NCI-H2107 (cell line): ENCODE measurements at places on chromosomes 6 and 20.

GRCh38 chr6:15930207-15930606 is 198.7 kb upstream of the MYLIP start:
- DNase-seq = no peak

GRCh38 chr20:7608250-7608649 is 332.0 kb downstream of the HAO1 start:
- DNase-seq = no peak

DNA sequence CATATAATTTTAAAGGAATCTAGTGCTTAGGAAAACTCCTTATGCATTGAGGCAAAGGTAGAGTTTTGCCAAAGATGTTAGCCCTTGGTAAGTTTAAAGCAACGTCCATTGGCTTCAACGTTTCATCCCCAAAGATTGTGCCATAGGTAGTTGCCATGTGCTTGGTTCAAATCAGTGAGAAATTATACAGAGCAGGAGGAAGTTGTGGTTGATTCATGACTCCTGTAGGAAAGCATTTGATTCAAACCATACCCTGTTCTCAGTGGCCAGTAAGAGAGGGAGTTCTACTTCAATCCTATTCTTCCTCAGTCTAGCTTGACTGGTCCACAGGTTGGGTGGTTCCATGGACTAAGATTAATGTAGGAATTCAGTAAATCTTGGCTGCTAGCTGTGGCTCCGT is 535.6 kb downstream of the QKI start:
- DNase-seq = no peak

DNA sequence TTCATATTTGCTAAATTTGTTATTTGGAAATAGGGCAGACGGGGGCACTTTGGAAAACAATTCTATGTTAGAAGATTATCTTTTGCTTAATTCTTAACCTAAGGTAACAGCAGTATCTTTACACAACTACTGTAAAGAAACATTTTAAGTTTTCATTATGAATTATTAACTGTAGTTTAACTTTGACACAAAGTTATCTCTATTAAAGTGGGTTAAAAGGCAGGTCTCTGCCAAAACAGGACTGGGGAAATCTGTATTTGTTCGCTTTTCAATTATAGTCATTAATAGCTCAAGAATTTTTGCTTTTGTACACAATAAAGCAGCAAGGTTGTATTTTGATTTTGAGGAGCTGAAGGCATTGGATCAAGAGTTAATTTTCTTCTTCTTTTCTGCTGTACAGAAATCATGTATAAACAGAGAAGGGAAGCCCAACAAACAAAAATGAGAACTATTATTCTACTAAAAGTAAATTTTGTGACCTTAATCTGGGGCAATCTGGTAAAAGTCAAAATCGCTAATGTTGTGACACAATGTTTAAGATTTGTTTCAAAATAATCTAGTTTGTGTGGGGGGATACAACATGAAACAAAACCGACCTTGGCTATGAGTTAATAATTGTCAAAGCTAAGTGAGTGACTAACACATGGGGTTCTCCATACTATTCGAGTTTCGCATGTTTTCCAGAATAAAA is 2.9 kb downstream of the STAU1 start:
- no peak for DNase-seq

DNA sequence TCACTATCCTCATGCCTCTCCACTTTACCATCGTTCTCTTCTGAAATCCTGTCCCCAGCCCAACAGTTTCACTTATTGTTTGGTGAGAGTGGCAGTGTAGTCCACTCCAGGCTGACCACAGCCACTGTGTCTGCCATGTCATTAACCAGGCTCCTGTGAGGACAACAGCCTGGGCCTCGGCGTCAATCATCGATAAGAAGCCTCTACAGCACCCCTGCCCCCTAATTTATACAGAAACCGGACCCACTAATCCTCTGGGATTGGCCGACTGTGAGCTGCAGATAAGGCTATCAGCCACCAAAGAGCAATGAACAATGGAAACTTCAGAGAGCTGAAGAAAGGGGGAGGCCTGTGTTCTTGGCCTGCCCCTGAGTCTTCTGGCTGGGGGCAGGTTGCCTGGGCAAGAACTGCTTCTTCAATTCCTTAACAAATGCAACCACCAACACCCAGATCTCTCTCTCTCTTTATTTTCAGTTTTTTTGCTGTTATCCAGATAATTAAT is 3.4 kb downstream of the EGFL8 start:
- DNase-seq = no peak

DNA sequence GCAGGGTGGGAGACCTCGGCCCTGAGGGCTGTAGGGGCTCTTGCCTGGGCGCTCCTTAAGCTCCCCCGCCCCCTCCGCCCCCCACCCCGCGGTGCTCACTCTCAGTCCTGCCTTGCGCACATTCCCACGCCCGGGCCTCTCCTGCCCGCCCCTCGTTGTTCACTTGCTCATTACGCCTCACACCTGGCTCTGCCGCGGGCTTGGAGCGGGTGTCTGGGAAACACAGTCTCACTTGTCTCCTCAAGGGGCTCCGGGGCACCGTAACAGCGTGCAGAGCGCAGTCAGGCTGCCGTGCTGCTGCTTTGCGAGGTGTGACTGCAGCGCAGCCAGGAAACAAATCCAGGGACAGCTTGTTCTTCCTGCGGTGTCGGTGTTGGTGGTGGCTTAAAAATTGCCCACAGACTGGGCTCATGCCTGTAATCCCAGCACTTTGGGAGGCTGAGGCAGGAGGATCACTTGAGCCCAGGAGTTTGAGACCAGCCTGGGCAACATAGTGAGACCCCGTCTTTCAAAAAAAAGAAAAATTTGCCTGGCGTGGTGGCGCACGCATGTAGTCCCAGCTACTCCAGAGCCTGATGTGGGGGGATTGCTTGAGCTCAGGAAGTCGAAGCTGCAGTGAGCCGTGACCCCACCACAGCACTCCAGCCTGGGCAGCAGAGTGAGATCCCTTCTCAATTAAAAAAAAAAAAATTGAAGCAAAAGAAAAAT is 4.6 kb downstream of the NPBWR2 start:
- peak; percentile 86 for DNase-seq

GRCh38 chr6:6033858-6034257 is 27.1 kb upstream of the NRN1 start:
- no peak for DNase-seq

- no peak for DNase-seq
These were observed 20.5 kb downstream of the FYN start for GRCh38 chr6:111852725-111853124.

GRCh38 chr6:161536224-161536630 is 262.4 kb upstream of the AGPAT4 start:
- no peak for DNase-seq

GRCh38 chr6:119541132-119541905 is 191.8 kb upstream of the MAN1A1 start:
- no peak for DNase-seq

DNA sequence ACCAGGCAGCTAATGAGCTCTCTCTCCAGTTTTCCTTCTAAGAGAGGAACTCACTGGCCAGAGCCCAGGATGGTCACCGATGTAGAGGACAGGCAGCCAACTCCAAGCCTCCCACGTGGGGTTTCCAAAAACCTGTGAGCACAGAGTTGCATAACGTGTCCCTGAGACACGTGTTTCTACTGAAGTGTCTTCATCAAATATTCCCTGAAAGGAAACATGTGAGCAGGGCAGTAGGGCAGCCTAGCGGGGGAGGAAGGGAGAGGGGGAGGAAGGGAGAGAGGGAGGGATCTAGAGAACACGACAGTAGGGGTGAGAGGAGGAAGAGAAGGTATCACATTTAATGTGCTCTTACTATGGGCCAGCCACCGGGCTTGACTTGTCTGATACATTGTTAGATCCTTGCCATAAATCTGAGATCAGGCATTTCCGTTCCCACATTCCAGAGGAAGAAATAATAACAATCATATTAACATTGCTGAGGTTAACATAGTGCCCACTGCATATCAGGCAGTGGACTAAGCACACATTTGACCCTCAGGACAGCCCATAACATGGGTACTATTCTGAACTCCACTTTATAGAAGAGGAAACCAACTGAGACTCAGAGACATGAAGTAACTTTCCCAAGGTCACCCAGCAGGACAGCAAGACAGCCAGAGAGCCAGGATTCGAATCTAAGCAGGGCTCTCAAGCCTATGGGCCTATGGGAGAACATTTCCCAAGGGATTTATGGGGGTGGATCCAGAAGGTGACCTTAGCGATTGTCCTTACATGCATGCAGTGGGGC is 4.5 kb upstream of the SYS1 start:
- DNase-seq = no peak

GRCh38 chr20:1493536-1493935 is 2.3 kb upstream of the SIRPB2 start:
- DNase-seq = no peak

DNA sequence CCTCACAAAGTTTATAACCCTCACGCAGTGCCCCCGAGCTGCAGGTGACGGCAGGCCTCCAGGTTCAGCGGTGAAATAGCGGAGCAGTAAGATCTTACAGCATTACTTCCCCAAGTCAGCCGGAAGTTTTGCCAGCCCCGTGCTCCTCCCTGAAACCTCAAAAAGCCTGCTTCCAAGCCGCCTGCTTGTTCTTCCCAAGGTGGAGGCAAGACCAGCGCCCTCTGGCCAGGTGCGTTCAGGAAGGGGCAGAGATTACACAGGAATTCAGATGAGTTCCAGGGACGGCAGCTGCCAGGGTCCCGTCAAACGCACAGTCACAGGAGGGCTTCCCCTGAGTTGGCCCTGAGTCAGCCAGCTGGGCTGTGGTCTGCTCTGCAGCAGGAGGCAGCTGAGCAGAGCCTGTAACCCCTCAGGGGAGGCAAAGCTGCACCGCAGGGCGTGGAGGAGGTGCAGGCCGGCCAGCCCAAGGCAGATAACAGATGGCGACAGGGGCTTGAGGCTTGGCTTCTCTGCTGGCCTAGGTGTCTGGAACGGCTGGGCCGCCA is 124.1 kb upstream of the RPS6KA2 start:
- DNase-seq = no peak

GRCh38 chr20:63734111-63734945 is 2.1 kb upstream of the LIME1 start:
- no peak for DNase-seq

GRCh38 chr6:41352396-41352795 is 17.0 kb downstream of the NCR2 start:
- no peak for DNase-seq
